ENCODE measurements at places on chromosomes 2 and 18. TPM values are rescaled to one million over a fixed set of nuclear protein-coding genes. Genes with fewer than 3 reads are reported as not detected.

DNA sequence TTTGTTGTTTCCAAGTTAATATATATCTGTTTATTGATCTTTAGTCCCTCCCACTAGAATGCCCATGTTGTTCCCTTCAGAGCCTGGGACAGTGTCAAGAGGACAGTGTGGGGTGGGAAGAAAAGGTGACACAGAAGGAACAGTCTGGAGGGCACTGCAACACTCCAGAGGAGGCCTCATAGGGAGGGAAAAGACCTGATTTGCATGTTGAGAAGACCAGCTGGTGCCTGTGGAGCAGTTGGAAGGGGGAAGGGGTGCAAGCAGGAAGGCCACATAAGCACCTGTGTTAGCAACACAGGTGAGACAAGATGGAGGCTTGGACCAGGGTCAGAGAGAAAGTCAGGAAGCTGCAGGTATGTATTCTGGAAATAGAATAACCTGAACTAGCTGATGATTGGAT, 48.1 kb upstream of the FHOD3 start:
- no peak for ATAC-seq

DNA sequence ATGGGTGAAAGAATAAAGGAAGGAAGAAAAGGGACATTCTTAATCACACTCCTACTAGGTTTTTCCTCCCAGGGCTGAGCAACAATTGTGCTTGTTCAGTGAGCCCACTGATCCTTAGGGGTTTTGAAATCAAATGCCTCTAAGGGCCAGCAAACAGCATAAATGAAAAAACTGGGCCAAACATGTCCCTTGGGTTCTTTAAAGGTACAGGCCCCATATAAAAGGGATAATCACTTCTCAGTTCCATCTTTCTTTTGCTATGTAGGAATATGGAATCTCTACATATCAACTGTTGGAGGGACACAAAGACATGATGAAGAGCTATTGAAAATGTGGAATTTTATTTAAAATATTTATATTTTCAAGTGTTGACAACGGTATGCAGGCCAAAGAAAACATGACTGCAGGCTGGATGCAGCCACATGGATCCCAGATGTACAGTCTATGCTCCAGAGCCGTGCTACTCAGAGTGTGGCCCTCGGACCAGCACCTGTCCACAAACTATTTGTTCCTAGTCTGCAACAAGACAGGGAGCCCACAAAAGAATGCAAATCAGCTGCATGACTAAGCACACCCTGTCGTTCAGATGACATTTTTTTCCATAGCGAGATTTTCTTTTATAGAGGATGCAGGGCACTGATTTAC, 110.0 kb downstream of the CDH20 start:
- no peak for ATAC-seq

DNA sequence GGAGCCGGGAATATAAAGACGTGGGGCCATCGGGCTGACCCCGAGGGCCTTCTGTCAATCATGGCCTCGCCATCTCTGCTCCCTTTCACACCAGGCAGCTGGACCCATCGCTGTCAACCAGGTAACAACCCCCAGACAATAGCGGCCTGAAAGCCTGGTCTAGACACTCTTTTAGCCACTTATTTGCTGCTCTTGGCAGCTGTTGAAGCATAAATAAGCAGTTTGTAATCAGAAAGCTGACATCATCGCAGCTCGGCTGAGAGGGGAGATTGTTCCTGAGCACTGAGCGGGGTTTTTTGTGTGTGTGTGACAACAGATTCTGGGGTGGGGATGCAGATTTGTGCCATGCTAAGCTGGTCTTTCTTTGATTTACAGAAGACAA, 423.6 kb upstream of the POU3F3 start:
- no peak for ATAC-seq

DNA sequence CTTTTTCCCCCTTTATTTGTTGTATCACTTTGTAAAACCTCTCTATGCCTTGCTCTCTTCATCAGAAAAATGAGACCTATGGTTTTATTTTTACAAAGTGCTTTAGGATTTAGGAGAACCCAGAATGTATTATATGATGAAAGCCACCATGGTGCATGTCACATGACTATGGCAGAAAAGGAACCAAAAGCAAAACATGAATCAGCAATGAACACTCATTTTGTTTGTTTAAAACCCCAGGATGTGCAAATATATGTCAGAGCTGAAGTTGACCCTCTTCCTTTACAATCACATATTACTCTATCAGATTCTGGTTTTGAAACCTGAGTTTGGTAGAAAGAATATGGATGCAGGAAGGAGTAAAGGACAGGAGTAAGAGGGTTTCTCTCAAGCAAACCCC, 70.0 kb downstream of the FIGN start:
- no peak for ATAC-seq

DNA sequence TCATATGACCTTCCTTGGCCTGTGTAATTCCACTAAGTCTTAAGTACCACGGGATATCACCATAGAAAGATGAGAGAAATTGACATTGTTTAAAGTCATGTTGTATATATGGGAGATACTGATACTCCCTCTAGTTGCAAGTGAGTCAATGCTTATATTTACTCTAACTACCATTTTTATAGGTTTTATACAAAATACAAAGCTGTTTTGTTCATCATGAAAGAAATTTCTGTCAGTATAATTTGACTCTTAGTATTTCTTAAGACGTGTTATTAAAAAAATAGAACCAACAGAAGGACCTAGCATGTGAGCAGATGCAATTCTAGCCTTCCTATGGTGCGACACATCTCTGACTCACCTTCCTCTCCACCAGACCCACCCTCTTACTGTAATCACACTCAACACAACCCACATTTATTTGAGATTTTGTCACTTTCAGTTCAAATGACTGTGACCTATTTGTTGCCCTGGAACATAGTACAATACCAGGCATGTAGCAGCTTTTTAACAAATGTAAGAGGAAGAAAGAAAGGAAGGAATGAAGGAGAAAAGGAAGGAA, 453.1 kb downstream of the CMPK2 start:
- ATAC-seq, result no peak

DNA sequence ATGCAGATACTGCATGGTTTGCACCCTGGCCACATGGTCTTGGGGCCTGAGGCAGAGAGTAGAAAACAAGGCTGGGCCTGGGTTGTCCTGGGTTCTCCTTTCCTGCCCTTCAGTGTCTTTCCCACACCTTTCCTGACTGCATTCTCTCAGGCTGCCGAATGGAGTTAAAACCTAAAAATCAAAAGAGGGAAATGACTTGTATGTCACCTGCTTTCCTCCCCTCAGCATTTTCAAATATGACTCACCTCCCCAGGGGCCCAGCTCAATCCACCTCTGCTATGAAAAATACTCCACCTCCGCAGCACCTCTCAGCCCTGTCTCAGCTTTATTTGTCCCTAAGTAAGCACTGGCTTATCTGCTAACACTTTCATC, 457.8 kb upstream of the MEX3C start:
- ATAC-seq, result no peak

DNA sequence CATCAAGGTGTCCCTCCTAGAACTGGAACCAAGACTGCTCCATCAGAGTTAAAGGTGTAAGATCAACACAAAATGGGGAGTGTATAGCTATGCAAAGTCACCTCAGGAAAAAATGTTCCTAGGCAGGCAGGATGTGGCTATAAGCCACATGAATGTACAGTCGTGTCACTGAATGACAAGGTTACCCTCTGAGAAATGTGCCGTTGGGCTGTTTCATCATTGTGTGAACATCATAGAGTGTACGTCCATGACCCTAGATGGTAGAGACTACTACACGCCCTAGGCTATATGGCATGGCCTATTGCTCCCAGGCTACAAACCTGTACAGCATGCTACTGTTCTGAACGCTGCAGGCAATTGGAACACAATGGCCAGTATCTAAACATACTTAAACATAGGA, 24.5 kb downstream of the TYMS start:
- no peak for ATAC-seq

The RNASEH1 gene
- total RNA-seq, result 10.6 TPM

The ASXL3 gene
- total RNA-seq, result 0.32 TPM

- ATAC-seq, result no peak
Observed at GRCh38 chr2:15481000-15481399, 80.1 kb downstream of the NBAS start.

DNA sequence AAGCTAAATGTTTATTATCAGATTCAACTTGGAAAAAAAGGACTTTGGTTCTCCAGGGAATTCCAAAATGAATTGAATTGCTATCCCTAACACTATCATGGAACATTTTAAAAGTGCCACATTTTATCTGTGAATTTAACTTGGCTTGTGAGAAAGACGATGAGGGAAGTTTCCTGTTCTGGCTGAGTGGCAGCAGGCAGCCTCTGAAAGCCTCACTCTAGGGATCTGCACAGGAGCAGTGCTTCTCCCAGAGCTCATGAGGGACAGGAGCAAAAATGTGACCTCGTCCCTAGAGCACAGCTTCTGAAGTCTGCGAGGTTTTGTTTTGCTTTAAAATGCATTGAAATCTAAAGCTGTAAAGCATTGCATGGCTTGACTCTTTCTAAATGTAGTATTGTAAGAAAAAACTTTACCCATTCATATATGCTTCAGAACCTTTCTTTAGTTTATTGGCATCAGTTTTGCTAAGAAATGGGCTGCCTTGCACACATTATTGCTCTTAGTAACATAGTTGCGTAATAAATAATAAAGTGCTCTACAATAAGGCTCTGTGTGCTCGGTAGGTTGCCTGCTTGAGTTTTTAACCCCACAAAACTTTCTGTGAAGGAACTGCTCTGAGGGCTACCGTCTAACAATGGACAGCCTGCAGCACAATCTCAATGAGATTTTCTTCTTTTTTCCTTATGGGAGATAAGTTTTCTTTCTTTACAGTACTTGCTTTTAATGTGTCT, 136.2 kb upstream of the CDCA7 start:
- no peak for ATAC-seq

- ATAC-seq, result no peak
Observed at GRCh38 chr2:1740716-1741589, 3.4 kb downstream of the PXDN start.

GRCh38 chr2:109268916-109269315, 139.9 kb downstream of the SH3RF3 start:
- no peak for ATAC-seq

GRCh38 chr2:37427241-37427640, 82.8 kb downstream of the QPCT start:
- ATAC-seq, result no peak

The HNRNPLL gene
- total RNA-seq, result 14.2 TPM

DNA sequence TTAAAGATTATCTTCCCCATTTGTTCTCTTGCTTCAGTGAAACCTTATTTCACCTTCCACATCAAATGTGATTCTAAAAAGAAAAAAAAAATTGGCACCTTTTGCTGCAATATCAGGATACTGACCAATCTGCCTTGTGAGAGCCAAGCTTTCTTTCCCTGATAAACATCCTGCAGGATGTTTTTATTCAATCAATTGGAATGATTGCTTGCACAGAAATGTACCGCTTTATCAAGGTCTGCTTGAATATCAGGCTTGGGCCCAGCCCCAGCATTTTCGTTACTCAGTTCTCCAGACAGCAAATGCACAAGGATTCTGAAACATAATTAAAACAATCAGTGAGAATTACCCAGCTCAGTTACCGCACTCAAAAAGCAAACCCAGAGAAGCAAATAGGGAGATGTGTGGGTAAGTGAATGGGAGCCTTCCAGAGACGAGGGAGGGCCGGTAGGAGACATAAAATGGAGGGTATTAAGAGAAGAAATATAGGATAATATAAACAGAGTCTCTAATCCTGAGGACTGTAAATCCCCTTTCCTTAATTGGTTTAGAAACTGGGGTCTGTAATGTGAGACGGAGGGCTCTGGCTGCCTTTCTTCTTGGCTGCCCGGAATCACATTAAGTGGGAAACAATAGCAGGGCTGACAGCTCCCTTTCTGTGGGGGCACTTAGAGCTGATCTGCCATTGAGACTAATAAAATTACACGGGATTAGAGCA, 291.8 kb downstream of the ICOS start:
- no peak for ATAC-seq

Data from esophagus mucosa (tissue), 1 donor.